ENCODE measurements at places on chromosomes 11 and 22.

GRCh38 chr22:30582051-30582450, 7.6 kb upstream of the GAL3ST1 start:
- DNase-seq = no peak

DNA sequence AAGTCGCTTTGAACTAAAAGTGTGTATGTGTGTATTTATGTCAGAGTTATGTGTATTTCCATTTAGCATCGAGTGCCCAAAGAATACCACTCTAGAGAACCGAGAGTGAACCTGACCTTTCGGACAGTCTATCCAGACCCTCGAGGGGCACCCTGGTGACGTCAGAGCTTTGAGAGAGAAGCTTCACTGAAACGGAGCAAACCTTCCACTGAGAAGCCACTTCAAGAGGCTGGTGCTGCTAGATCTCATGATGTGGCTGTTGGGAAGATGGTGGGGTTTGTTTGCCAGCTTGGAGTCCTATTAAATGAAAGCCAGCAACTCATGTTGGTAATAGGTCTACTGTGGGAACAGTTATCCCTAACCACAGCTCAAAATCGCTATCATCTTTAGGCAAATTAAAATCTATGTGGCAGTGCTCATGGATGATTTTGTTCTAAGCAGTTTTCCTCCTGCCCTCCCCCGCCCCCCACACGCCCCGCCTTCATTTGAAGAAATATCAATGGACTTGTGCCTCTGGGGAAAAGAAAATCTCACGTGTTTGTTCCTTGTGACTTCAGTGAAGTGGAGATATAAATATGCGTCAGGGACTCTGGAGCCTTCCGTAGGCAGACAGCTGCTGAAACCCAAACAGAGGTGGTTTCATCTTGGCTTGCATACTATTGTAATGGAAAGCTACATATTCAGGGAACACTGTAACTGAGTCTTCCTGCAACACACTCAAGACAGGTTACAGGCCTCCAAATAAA, 22.4 kb upstream of the C11orf96 start:
- no peak for DNase-seq

DNA sequence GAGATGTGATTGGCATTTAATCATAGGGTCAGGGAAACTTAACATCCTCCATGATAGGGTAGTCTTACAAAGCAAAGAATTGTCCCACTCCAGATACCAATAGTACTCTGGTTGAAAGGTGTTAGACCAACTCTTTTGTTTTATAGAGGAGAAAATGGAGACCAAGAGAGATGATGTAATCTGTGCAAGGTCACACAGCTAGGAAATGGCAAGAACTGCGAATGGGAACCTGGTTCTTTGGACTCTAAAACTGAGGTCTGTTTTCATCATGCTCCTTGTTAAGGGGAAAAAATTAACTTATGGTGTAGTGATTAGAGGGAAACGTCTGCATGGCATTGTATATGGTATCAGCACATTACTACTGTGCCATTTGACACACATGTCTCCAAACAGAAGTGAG, 171.1 kb downstream of the COMMD9 start:
- no peak for DNase-seq

GRCh38 chr11:134578807-134579723, 167.0 kb upstream of the B3GAT1 start:
- peak; percentile 32 for DNase-seq

- no peak for DNase-seq
Observed at GRCh38 chr11:96508861-96509260, 119.0 kb downstream of the JRKL start.

DNA sequence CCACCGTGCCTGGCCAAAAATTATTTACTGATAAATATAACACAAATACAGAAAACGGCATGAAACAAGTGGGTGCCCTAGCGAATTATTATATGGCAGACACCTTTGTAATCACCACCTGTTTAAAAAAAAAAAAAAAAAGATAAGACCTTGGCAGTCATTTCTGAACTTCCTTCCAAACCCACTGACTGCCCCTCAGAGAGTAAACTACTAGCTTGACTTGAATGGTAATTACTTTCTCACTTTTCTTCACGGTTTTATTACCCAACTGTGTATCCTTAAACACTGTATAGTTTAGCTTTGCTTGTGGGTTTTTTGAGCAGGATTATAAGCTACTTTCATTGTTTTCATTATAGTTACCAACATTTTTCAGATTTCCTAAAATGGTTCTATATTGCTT, 23.7 kb downstream of the SFI1 start:
- DNase-seq = no peak

DNA sequence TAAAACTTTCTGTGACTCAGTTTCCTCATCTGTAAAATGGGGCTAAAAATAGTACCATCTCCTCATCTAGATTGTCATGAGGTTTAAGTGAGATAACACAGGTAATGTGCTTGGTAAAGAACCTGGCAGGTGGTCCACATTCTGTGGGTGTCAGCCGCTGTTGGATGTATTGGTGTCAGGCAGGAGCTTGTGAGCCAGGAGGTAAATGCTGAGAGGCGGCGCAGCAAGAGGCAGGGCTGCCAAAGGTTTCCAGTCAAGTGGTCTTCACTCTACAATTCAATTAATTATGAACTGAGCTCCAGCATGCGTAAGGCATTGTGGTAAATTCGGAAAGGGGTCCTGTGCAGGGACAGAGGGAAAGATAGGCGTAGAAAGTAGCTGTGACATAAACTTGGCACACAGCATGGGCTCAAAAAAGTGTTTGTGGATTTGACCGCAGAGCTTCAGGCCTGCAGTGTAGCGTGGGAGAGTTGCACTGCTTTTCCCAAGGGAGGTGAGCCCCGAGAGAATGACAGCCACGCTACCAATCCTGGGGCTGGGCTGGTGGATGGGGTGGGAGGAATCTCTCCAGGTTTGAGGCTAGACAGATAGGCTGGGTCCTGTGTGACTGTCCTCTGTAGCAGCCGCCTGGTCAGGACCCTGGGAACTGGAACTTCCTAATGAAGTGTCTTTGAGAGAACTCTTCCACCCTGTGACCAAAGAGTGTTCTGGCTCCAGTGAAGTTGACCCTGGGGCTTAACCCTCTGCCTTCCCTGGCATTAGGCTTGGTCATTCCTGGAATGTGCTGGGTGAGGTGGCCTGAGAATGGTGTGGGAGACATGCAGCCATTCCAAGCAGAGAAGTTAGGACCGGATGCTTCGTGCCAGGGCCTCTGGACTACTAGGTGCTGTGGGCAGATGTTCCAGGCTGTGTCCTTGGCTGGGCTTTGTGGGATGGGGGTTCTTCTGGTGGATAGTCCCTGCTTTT, 122.4 kb downstream of the FEZ1 start:
- DNase-seq = no peak

- peak; percentile 25 for DNase-seq
Observed at GRCh38 chr11:121291896-121292494, 576 bp upstream of the SC5D start.

GRCh38 chr22:41940832-41941765, 5.9 kb downstream of the CENPM start:
- DNase-seq = peak; percentile 69

- DNase-seq = no peak
Observed at GRCh38 chr11:85619499-85619898, 7.6 kb downstream of the DLG2 start.

DNA sequence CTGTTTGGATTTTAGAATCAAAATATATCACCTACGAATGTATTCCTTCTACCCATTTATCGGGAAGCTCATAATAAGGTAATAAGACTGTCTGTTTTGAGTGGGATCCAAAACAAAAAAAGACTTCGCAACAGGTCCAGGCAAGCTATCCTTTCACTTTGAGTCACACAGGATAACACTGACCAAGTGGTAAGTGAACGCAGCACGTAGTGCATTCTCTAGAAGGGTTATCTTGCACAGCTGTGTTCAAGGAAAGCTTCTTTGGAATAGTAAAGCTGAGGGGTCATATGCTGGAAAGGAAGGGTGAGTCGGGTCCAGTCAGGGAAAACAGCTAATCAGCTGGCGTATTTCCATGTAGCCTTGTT, 22.3 kb upstream of the NRGN start:
- DNase-seq = no peak

GRCh38 chr22:47042116-47042825, 279.8 kb downstream of the TBC1D22A start:
- no peak for DNase-seq
